ENCODE measurements at places on chromosomes 1 and 21. TPM values are rescaled to one million over a fixed set of nuclear protein-coding genes. Genes with fewer than 3 reads are reported as not detected.
A peak's percentile ranks its signal among the peaks of the same experiment; 100 is the strongest.

- no peak for DNase-seq
Observed at GRCh38 chr1:119762953-119763352, 5.8 kb downstream of the HMGCS2 start.

DNA sequence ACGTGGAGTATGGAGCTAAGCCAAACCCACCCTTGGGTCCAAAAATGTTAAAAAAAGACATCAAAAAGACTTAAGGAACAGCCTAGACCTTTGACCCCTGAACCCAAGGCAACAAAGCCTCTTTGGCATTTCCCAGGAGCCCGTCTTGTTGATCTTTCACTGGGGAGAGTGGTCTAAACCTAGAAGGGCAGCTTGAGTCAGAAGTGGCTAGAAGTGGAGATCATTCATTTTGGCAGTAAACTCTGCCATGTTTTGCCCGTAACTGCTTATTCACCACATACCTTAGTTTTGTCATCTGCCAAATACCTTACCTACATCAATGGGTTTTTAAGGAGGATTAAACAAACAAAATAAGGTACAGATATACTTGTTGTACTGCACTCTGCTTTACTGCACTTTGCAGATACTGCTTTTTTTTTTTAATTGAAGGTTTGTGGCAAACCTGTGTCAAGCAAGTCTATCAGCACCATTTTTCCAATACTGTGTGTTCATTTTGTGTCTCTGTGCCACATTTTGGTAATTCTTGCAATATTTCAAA is 1.7 kb upstream of the CTSE start:
- no peak for DNase-seq

GJB5 gene
- 0.50 TPM for total RNA-seq

DNA sequence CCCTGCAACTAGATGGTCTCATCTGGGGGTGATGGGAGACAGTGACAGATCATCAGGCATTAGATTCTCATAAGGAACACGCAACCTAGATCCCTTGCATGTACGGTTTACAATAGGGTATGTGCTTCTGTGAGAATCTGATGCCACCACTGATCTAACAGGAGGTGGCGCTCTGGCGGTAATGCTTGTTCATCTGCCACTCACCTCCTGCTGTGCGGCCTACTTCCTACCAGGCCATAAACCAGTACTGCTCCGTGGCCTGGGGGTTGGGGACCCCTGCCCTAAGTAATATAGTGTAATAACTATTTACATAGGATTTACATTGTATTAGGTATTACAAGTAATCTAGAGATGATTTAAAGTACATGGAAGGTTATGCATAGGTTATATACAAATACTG is 134.9 kb downstream of the CLEC20A start:
- DNase-seq = peak; percentile 57

GRCh38 chr1:23759277-23759676 is 16.0 kb downstream of the ELOA start:
- no peak for DNase-seq

CD164L2 gene
- 2.8 TPM for total RNA-seq

CHIT1 gene
- 0.07 TPM for total RNA-seq

- DNase-seq = no peak
Observed at GRCh38 chr21:29157080-29157479, 26.6 kb downstream of the MAP3K7CL start.

DNA sequence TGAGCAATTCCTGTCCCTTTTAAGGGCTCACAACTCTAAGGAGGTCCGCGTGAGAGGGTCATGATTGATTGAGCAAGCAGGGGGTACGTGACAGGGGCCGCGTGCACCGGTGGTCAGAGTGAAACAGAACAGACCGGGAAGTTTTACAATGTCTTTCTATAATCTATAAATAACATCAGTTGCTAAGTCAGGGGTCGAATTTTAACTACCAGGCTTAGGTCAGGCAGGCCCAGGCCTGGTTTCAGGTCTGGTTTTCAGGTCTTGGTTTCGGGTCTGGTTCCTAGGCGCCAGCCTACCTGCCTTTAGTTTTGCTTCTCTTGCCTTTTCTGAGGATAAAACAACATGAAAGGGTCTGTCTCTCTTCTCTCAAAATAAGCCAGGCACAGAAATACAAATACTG is 476.0 kb upstream of the CAMK1G start:
- DNase-seq = no peak

DNA sequence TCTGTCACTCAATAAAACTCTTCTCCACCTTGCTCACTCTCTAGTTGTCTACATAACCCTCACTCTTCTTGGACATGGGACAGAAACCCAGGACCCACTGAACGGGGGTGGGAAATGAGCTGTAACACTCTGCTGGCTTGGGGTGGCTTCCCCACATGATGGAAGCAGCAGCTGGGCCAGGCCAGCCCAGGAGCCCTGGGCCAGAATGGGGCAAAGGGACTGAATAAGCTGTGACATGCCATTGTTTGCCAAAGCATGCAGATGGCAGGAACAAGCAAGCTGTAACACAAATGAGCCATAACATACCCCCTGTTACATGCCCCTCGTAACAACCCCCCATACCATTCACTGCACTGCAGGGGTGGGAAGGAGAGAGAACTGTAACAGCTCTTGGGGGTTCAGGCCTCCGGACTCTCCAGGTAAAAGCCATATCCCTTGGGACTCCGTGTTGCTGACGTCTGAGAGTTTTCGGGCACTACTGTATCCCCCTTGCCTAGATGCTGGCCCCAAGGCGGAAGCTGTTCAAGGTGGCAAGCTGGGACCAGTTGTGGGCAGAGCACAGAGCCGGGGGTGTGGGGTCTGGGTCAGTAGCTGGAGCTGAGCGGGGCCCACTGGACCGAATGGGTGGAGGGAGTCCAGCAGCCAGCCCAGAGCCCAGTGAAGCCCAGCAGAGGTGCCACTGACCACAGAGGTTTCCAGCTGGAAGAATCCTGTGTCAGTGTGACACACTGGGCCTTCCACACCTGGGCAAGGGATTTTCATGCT is 56.1 kb upstream of the DMRTB1 start:
- DNase-seq = no peak

CYP4A22 gene
- not detected for total RNA-seq

DNA sequence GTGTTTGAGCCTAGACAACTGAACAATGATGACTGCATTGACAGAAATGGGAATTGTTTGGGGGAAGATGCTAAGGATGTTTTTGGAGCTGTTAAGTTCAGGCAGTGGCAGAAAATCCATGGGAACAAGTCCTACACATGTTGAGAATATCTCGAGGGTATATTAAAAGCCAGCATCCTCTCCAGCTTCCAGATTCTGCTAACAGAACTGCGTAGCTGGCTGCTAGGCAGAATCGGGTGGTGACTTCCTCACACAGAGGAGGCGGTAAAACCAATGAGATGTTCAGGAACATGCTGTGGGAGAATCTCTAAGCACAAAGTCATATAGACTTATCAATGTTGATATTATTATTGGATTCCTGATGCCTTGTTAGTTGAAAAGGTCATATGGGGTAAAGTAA is 14.8 kb downstream of the FAM163A start:
- no peak for DNase-seq

CATSPERE gene
- not detected for total RNA-seq

SDC3 gene
- total RNA-seq = 22.4 TPM

DNA sequence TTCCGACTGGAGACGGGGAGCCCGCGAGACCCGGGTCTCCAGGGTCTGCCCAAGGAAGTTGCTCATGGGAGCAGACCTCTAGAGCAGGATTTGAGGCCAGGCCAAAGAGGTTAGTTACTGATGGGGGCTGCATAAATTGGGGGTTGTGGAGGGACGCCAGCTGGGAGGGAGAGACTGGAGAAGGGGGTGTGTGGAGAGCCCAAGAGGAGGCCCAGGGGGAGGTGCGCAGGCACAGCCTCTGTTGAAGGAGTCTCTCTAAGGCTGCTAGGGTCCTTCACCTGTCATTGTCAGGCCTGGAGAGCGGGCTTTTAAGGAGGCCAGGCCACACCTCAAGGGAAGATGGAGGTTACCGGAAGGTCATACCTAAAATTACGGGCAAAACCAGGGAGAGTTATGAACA is 363 bp downstream of the PLA2G5 start:
- DNase-seq = no peak
